ENCODE measurements at places on chromosomes 7 and 10. TPM values are rescaled to one million over a fixed set of nuclear protein-coding genes. Genes with fewer than 3 reads are reported as not detected.

SLC25A28 gene
- 22.1 TPM for total RNA-seq

ELFN1 gene
- 6.5 TPM for total RNA-seq

WIPF3 gene
- 2.4 TPM for total RNA-seq

PIK3AP1 gene
- total RNA-seq, result 2.1 TPM

CALML3 gene
- total RNA-seq, result 0.09 TPM

PON1 gene
- total RNA-seq, result not detected

TACR2 gene
- total RNA-seq, result 0.82 TPM

MCM7 gene
- 57.2 TPM for total RNA-seq

EBF3 gene
- total RNA-seq, result 185 TPM

TMEM139 gene
- 0.64 TPM for total RNA-seq

CCDC7 gene
- 59.0 TPM for total RNA-seq

NRCAM gene
- 194 TPM for total RNA-seq

MKRN1 gene
- 74.8 TPM for total RNA-seq

CHST3 gene
- 22.0 TPM for total RNA-seq

HMX2 gene
- total RNA-seq, result not detected

HOXA4 gene
- total RNA-seq, result not detected

TSPAN14 gene
- total RNA-seq, result 20.5 TPM

CHAT gene
- total RNA-seq, result 7.4 TPM

CDK1 gene
- 46.9 TPM for total RNA-seq

SDK1 gene
- 33.1 TPM for total RNA-seq

PLAU gene
- total RNA-seq, result 1.00 TPM

EGR2 gene
- 0.18 TPM for total RNA-seq

CALHM3 gene
- total RNA-seq, result not detected

CLDN3 gene
- total RNA-seq, result 0.36 TPM

SFRP4 gene
- 2.2 TPM for total RNA-seq

ADO gene
- total RNA-seq, result 32.3 TPM

ITIH2 gene
- 14.0 TPM for total RNA-seq

ITGB8 gene
- 82.5 TPM for total RNA-seq

ZNF853 gene
- total RNA-seq, result 10.4 TPM

PDGFA gene
- 14.5 TPM for total RNA-seq

OR13A1 gene
- 0.45 TPM for total RNA-seq

FAM241B gene
- total RNA-seq, result 11.3 TPM

LARP4B gene
- total RNA-seq, result 33.9 TPM

SPDYE1 gene
- 0.09 TPM for total RNA-seq

MINDY4 gene
- 9.8 TPM for total RNA-seq

ADAM12 gene
- total RNA-seq, result 16.7 TPM

DEPP1 gene
- 9.9 TPM for total RNA-seq

EPDR1 gene
- total RNA-seq, result 21.2 TPM

MYL10 gene
- not detected for total RNA-seq

TBC1D12 gene
- 54.8 TPM for total RNA-seq

SFTPA1 gene
- 4.4 TPM for total RNA-seq

RAB19 gene
- total RNA-seq, result not detected
